ENCODE measurements at places on chromosomes 1 and 21.

GRCh38 chr1:56676571-56677035, 31.5 kb downstream of the PRKAA2 start:
- no peak for DNase-seq

DNA sequence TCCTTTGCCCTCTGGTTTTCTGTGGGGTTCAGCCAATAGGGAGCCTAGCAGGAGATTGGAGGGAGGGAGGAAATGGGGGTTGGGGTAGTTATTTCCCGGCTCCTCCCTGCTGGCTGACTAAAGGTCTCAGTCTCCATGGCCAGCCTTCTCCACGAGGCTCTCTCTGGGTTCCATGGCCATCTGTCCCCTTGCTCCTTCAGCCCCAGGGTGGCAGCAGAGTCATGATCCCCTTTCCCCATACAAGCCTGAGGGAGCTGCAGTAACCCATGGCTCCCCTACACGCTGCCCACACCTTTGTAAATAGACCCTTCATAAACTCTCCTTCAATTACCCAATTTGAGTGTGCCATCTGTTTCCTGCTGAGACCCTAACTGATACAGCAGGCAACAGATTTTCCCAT, 176.1 kb upstream of the CSF3R start:
- DNase-seq = no peak

- no peak for DNase-seq
These were observed 63.9 kb downstream of the CSMD2 start for GRCh38 chr1:34101151-34101550.

DNA sequence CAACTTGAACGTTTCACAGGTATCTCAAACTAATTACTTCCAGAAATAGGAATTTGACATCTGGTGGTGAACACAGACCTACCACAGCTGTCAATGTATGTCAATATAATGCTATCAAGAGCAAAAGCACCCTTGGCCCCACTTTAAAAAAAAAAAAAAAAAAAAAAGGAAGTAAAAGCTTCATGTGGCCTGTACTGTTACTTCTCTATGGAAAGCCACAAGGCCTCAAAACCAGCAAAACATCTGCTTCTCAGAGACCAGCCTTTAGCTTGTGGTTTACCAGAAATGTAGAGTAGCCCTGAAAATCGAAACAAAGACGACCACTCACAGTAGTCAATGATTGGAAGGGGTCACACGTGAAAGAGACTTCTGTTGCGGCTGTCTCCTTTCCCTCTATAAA, 109.6 kb downstream of the SLC45A1 start:
- peak; percentile 65 for DNase-seq

DNA sequence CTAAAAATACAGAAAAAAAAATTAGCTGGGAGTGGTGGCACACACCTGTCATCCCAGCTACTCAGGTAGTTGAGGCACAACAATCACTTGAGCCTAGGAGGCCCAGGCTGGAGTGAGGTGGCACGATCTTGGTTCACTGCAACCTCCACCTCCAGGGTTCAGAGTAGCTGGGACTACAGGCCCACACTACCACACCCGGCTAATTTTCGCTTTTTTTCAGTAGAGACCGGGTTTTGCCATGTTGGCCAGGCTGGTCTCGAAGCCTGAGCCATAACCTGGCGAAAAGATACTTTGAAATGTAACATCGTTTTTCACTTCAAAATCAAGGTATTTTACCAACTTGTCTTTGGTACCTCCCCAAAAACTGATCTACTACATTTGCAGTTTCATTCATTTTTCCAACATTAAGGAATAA, 6.1 kb downstream of the GAS5 start:
- no peak for DNase-seq

Data from CD4-positive, alpha-beta T cell treated with Interleukin-4 for 4 hours (primary cell).